Glutamatergic neuron (in vitro differentiated cells): ENCODE measurements at places on chromosomes 2 and 18.
A peak's percentile ranks its signal among the peaks of the same experiment; 100 is the strongest.

GRCh38 chr2:123912171-123912570 lies 112.9 kb upstream of the CNTNAP5 start:
- no peak for DNase-seq

DNA sequence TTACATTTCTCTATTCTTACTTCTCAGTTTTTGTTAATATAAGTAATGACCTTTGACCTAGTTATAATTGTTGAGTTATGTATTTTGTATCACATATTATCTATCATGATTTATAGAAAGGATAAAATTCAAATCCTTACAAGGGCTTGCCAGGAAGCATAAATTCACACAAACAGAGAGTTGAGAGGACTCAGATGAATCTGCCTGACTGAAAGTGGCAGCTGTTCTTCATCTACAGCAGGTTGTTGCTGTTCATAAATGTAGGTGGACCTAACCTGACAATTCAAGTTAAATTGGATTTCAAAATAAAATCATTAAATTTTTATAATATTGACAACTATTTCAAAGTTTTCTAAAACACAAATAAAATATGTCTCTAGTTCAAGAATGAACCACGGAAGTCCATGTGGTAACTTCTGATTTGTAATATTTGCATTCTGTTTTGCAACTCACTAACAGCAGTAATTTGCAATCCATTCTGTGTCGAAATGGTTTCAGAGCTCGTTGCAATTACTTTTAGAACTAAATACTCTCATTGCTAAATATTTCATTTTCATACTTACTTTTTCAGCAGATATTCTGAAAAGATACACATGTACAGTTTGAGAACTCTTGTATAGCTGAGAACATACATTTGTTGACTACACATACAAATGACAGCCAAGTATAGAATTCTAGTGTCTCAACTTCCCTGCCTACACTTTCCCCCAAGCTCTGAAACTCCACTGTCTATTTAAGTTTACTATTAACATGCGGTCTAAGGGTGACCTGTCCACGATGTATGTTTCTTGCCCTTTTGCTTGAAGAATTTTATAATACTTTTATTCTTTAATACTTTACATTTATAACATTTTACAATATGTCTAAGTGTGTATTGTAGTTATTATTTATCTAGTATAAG lies 25.7 kb downstream of the SCN7A start:
- DNase-seq = no peak

DNA sequence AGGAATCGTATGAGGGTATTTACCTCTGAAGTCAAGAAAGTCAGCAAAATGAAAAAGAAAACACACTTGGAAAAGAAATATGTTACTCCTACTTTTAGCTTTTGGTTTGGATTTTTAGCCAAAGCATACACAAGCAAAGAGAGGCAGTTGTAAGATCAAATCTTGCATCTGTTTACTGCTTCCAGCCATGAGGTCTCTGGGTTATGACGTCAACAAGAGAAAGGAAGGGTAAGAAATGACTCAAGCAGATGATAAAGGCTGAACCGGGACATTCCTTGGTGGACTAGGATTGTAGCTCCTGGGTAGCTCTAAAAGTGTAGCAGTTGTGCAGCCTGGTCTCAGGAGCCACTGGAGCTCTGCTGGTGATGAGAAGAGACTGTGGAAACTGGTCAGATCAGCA lies 16.8 kb downstream of the CTNNA2 start:
- DNase-seq = no peak

DNA sequence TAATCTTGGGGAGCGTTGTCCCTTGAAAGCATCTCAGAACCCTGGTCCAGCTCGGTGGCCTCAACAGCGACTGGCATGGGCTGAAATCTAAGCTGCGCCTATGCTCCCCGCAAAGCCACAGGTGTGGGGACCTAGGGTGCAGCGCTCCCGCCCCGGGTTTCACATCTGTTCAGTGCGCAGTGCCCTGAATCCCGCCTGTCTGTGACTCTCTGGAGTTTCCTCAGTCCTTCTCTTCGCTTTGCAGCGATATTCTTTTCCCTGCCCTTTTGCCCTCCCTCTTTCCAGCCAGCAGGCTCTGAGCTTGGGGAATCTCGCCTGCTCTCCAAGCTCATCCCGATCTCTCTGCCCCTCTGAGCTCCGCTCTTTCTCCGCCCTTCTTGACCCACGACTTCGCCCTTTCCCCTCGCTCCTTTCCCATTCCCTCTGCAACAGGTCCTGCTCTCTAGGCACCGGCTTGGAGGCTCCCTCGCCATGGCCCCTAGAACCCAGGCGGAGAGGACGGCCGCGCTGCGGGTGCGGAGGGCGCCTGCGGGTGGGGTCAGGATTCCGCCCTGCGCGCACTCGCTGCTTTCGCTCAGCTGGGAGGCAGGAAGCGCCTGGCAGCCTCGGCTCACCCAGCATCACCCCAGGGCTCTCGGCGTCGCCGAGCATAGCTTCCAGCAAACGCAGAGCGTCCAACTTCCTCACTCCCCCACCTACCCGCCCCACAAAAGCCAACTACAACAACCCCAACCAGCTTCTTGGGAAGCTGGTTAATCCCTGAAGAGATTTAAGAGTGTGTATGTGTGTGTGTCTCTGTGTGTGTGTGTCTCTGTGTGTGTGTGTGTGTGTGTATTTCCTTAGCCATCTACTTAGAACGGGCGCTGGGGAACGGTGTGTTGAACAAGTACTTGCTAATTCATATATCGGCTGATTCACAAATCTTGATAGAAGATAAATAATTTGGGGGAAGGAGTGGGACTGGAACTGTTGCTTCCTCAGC lies 1.1 kb downstream of the GRP start:
- DNase-seq = peak; percentile 35

GRCh38 chr2:102251042-102251848 lies 60.1 kb upstream of the IL1RL1 start:
- peak; percentile 74 for DNase-seq

DNA sequence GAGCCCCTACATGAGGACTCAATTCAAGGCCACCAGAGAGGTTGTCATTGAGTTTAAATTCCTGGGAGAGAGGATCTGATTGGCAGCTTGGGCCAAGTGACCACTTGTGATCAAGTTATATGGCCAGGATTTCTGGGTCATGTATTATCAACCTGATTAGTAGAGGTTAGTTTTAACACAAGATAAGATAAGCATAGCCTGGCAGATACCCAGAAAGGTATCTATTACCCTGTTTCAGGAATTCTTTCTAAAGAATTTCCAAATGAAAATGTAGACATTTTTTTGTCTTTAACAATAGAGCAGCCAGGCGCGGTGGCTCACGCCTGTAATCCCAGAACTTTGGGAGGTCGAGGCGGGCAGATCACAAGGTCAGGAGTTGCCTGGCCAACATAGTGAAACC lies 50.5 kb downstream of the BABAM2 start:
- no peak for DNase-seq

DNA sequence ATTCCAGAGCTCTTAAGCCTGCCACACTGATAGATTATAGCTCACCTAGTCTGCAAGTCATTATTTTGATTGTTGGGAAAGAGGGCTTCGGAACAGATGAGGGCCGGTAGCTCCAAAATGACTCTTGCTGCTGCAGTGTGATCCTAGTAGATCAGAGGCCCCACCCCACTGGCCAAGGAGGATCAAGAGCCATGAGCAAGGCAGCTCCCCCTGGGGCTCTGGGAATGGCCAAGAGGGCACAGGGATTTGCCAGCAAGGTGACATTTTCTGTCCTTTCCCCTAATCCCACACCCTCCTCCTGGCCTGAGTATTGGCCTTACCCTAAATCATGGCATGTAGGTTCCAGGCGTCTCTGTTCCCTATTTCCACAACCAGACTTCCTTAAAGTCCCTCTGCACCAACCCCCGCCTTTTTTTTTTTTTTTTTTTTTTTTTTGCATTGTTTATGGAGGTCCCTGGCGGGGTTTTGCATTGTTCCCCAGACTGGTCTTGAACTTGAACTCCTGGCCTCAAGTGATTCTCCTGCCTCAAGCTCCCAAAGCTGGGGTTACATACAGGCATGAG lies 36.5 kb downstream of the EIF4E2 start:
- no peak for DNase-seq

DNA sequence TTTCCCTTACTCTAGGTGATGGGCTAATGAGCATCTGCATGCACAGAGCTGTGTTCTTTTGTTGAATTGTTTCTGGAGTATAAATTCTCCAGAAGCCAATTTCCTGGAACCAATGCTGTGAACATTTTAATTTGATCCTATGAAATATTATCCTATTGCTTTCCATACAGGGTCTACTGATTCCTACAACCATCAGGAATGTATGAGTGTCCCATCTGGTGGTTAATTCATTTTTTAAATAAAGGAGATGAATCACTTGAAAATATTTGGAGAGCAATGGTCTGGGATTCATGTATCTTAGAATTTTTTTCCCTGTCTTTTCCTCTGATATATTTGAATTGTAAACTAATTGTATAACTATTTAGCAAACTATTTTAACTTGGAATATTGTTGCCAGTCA lies 14.0 kb downstream of the KIF5C start:
- DNase-seq = no peak
